Hepatic stellate cell (primary cell): ENCODE measurements at places on chromosomes 13 and 19.

DNA sequence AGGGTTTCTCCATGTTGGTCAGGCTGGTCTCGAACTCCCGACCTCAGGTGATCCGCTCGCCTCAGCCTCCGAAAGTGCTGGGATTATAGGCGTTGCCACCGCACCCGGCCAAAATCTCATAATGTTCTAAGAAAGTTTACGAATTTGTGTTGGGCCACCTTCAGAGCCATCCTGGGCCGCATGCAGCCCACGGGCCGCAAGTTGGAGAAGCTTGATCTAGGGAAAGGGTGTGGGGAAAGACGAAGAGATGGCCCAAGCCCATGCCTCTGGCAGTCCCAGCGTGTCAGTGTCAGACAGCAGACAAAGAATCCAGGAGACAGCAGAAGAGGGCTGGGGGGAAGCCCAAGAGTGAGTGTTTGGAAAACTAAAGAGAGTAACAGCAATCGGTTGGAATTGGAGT, 17.3 kb upstream of the PNMA8C start:
- DNase-seq: no peak

GRCh38 chr19:48284896-48285295, 15.0 kb downstream of the ZNF114 start:
- DNase-seq: no peak

DNA sequence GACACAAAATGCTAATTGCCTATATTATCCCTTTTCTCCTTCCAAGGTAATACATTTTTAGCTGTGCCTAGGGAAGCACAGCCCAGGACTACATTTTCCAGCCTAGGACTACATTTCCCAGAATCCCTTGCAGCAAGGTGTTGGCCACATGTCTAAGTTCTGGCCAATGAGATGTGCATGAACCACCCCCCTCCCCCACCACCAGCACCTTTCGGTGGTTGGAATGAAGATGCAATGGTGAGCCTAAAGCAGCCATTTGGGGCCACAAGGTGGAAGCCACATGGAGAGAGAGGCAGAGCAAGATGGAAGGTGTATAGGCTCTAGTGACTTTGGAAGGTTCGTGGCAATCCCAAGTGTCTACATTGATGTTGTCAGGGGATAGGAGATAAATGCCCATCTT, 16.2 kb downstream of the UNC13A start:
- no peak for DNase-seq

DNA sequence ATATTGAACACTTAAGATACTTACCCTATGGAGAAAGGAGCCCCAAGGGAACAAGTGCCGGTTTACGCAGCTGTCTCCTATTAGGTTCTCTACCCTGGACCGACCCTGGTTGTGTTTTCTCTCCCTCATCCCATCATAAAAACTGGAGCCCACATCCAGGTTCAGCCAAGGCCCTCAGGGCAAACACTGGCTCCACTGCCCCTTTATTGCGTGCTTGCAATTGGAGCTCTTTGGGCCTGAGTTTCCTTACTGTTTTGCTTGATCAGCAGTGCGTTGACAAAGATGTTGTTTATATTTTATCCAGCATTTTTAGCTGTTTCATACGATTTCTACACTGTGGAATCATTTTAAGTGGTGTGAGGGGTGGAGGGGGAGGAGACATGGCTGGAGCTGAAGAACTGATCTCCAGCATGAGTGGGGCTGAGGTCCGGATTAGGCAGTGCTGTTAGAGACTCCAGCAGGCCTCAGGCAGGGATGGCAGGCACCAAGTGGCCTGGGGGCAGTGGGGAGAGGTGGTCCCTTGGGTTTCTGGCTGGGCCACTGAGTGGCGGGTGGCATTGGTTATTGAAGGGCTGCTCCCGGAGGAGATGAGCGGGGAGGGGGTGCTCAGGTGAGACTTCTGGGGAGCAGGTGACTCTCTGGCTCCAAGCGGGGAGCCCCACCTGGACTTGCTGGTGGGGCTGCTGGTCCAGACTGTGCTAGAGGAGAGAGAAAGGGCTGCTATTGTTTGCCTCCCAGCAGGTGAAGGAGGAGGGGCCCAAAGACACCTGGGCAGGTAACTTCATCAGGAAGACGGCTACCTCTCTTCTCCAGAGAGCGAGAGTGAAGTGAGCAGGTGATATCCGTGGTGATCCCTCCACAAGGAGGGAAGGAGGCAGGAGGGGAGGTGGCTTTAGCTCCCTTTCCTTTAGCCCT, 62.4 kb upstream of the RNF113B start:
- DNase-seq: no peak

DNA sequence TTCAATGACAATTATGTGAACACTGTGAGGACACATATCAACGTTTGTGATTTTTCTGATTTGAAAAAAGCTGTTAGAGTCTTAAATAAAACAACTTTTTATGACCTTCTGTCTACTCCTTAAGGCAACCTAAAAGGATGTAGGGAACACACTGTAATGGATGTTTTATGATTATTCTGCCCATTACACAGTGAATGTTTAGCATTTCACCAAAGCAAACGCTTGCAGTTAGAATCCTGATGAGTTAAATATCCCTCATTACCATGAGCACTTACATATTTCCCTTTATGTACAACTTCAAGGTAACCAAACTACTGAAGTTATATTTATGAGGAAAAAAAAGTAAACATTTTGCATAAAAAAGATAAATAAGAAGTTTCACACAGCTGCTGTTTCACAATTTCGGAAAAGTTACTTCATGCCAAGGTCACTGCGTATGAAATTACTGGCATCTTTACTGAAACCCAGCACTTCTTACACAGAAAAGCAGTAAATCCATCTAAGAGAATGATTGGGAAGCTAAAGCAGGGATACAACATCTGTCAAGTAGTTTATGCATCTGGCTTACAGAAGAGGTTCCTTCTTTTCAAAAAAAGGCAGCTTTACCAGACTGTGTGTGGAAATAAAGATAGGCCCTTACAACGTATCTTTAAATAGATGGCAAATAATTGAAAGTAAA, 733.7 kb upstream of the ATXN8OS start:
- DNase-seq: no peak

- DNase-seq: no peak
Observed at GRCh38 chr19:40623403-40624251, 22.5 kb downstream of the LTBP4 start.
